Muscle of leg (tissue), 16 donors: ENCODE measurements at places on chromosomes 6 and 20.
A peak's percentile ranks its signal among the peaks of the same experiment; 100 is the strongest.

- DNase-seq = no peak
Observed at GRCh38 chr6:134026597-134026996, 25.8 kb downstream of the SLC2A12 start.

GRCh38 chr6:158665332-158665731 is 15.5 kb downstream of the SYTL3 start:
- no peak for DNase-seq

- DNase-seq = peak; percentile 99
Observed at GRCh38 chr20:3811467-3812258, 8.7 kb upstream of the AP5S1 start.

DNA sequence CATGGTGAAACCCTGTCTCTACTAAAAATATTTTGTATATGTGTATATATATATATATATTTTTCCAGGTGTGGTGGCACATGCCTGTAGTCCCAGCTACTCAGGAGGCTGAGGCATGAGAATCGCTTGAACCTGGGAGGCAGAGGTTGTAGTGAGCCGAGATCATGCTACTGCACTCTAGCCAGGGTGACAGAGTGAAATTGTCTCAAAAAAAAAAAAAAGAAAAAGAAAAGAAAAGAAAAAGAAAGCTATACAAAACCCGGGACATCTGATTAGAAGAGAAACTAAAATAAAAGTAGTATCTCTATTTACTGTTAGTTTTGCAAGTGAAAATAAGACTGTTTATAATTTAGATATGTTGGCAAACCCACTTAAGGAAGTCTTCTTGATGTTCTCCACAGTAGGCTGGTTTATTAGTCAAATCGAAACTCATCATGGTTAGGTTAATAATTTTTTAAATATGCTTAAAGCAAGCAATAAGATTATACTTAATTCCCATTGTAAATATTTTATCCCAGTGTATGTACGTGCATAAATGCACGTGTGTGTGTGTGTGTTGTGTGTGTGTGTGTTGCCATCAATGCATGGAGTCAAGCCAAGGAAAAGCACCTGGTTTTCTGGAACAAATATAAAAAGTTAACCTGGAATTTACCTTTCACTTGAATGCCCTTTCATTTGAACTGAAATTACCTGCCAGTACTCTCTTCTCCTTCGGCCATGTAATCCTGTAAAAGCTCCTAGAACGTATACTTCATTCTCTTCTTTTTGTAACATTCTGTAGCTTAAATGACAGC is 7.1 kb downstream of the VNN2 start:
- no peak for DNase-seq

DNA sequence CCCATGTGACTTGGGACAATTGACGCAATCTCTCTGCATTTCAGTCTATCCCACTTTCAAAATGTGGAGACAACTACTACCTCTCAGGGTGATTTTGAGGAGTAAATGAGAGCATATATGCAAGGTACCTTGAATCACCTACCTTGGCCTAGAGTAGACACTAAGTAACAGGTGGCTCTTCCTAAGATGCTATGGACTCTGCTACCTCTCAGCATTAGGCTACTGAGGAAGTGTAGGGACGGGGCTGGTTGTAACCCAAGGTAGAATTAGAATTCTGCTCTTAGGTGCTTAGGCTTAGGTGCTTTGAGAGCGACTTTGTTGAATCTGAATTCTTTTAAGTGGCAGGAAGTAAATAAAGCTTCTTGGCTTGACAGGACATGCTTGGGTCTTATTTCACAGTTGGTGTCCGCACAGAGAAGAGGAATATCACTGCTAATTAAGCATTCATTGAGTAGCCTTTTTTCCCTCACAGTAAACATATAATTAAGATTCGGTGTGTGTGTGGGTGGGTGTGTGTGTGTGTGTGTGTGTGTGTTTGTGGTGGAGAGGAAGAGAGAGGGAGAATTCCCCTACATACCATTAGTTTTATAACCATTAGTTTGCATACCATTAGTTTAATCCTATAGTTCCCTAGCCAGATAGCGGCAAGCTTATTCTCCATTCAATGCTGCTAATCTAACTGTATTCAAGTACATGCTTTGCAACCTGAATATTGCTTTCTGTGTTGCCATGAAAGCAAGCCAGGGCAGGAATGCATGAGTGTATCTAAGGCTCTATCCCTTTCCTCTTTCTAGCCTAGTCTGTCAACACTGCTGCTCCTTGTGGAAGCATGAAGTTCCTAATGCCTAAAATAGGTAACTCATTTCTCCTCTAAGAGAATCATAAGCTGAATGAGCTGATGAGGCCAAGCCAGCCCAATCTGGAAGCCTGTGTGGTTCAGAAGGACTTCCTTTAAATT is 112.5 kb downstream of the IPCEF1 start:
- peak; percentile 42 for DNase-seq

GRCh38 chr20:40010483-40010882 is 678.6 kb downstream of the MAFB start:
- DNase-seq = no peak

- DNase-seq = no peak
Observed at GRCh38 chr6:42958125-42958524, 2.4 kb upstream of the GNMT start.

DNA sequence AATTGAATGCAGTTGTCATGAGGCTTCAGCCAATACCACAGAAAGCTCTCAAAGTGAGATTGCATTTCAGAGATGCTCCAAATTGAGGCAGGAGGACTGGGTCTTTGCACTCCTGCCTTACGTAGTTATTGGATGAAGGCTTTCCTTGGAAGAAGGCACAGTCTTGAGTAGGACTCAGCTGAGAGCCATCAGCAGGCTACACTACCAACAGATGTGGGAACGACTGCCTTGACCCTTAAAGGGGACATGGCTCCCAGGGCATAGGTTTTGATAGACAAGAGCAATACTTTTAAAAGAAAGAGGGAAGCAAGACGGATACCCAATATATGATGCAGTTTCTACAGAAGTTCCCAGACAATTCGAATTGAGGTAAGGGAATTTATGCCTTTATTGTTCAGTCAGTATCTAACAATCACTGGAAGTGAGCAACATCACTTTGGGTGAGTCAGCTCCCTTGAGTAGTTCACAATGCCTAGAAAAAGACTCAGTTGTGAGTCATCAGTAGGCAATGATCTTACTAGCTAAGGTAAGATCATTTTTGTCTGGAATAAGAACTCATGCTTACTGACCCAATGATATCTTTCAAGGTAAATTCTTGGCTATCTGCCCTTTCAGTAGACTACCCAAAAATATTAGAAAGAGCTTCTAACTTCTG is 390.8 kb downstream of the GJA1 start:
- DNase-seq = no peak

GRCh38 chr6:144896871-144897270 is 611.7 kb downstream of the UTRN start:
- no peak for DNase-seq

GRCh38 chr6:75748743-75749538 is at the start of gene MYO6:
TSS of gene MYO6 (plus strand) at chr6:75749239. CDS start at chr6:75817548, 68,309 bp downstream.
- peak; percentile 85 for DNase-seq

GRCh38 chr6:132511831-132512220 is 1.1 kb downstream of the STX7 start:
- no peak for DNase-seq

DNA sequence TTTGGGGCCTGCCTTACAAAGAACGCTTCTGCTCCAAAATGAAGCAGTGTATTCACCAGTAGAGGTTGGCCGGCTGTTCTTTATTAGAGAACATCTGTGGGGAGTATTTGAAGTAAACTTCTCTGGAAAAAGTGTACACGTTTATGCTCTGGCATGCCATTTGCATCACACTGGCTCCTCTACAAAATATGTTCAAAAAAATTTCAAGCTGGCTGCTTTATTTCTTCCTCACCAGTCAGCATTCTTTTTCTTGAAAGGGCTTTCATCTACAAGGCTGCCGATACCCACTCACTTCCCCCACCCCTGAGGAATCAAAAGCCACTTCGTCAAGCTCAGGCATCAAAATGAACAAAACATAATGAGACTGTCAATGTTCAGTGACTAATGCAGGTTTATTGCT is 294.1 kb downstream of the TFAP2B start:
- DNase-seq = peak; percentile 30

DNA sequence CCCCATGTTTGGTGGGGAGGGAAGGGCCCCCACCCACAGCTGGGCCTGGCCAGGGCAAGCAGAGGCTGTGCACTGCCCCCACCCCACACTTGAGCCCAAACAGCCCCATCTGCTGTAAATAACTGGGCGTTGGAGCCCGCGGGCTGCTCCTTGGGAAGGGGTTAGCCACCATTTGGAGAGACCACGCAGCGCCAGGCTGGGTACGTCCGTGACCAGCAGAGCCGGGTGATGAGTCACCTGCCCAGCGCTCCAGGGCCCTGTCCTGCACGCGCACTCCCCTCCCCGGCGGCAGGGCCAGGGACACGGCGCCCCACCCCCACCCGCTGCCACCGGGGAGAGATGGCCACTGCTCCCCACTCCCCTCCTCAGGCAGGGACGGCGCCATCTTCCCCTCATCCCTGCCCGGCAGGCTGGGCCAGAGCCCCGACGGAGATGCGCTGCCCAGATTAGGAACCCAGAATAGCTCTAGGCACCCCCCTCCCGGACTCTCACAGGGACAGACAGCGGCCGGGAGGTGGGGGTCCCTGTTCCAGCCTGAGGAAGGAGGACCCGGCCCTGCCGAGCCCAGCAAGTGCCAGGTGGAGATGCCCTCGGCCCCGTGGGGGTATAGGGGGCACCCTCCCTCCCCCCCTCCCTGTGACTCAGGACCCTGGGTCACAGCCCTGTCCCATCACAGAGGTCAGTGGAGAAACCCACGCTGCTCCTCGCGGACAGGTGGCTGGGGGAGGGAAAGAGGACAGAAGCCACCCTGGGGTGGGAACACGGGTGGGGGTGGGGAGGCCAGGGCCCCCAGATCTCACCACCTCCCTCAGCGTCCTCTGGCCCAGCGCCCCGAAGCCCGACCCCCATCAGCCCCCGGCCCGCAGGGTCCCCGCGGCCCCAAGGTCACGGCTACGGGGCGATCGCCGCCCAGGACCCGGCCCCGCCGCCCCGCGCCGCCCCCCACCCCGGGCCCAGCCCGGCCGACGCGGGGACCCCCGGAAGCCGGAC is 642 bp downstream of the EEF1A2 start:
- DNase-seq = no peak

- DNase-seq = peak; percentile 99
Observed at GRCh38 chr6:27864906-27865849, 47.0 kb downstream of the OR2B2 start.

- DNase-seq = no peak
Observed at GRCh38 chr20:9402546-9402945, 111.8 kb upstream of the LAMP5 start.

GRCh38 chr6:149094156-149094555 is 223.4 kb upstream of the TAB2 start:
- DNase-seq = peak; percentile 25

GRCh38 chr20:6038256-6038655 is 15.6 kb downstream of the LRRN4 start:
- no peak for DNase-seq

DNA sequence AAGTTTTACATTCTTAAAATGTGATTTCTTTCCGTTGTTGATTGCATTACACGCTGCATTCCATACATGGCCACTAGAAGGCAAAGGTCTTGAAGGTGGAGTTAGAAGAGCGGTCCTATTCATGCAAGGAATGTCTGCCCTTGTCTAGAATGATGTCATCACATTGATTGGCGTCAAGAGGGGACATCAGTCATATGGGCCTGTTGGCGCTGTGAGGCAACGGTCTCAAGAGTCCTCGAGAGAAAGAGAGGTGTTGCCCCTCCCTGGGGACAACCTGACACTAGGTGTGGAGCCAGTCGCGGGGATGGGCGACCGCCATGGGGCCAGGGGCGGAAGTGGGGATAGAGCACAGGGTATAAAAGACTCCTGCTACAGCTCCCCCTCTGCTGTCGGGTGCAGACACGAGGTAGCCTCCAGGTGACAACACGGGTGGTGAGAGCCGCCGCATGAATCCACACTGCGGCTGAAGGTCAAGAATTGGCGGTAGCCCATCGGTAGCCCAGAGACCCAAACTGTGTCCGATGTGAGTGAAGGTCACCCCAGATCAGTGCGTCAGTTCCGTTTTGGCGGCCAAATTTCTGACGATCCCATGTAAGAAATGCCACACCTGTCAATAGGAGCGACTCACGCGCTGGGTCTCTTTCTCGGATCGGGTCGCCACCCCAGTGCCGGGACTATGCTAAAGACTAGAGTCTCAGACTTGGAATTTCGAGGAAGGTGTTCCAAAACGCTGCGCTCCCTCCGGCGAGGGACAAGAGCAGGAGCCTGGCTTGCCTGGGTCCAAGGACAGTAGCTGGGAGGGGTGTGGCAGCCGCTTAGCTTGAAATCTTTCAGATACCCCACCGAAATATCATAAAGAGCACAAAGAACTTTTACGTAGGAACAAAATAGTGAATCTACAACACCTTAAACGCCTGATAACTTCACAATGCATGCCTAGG is 93.2 kb upstream of the ZNF184 start:
- DNase-seq = no peak

GRCh38 chr6:168407842-168408241 is 33.1 kb upstream of the SMOC2 start:
- no peak for DNase-seq

- DNase-seq = no peak
Observed at GRCh38 chr6:79302341-79302740, 67.9 kb upstream of the HMGN3 start.

DNA sequence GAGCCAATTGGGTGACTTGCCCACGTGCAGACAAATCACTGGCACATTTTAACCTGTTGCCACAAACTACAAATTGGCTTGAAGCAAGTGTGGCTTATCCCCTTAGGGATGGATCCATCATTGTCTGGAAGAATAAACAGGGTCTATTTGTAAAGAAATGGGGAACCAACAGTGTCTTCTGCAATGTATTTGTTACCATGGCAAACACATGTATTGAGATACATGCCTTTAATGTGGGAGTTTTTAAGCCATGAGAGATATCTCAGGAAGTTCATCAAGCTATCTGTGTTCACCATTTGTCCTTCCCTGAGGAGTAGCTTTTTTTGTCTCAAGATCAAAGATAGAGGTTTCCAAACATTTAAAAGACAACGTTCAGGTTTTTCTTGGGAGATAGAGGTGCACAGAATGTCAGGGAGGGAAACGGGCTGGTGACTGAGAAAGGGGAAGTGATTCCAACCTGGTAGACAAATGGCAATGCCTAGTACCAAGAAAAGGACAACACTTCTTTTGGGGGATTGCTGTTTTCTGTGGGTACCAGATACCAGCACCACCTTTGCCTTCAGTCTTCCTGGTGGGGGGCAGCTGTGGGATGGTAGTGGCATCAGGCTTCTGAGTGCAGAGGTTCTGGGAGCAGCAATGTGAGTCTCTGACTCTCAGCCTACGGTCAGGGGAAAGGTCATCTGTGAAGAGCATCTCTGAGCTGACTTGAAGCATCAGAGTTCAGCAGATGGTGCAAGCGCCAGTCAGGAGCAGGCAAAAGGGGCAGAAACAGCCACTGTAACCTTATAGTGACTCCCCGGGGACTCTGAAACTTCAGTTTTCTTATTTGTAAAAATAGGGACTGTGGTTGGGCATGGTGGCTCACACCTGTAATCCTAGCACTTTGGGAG is 20.1 kb upstream of the BCAS1 start:
- no peak for DNase-seq
